ENCODE measurements at places on chromosomes 4 and X. TPM values are rescaled to one million over a fixed set of nuclear protein-coding genes. Genes with fewer than 3 reads are reported as not detected.

Gene NOCT
- 5.9 TPM for total RNA-seq

GRCh38 chr4:73684097-73684496 is 56.3 kb upstream of the CXCL8 start:
- DNase-seq: no peak
- H3K27me3 ChIP-seq: peaks cover 3% of the 10 kb centered on the region
- no peak overlapping the region for H3K27ac ChIP-seq
- H3K36me3 ChIP-seq: peaks cover 3% of the 10 kb centered on the region

DNA sequence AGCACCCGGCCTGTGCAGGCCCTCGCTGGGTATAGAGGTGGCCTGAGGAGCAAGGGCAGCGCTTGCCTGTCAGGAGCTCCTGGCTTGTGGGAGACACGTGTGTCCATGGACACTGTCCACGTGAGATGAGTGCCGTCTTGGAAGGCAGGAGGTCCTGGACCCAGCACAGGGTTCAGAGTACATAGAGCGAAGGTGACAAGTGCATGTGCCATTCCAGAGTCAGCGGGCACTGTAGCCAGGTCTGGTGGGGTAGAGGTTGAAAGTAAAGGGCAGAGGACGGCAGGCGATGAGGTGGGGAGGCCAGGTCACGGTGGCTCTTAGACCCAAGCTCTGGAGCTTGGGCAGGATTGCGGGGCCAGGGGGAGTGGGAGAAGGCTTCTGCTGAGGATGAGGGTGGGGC is 28.4 kb upstream of the TADA2B start:
- H3K4me3 ChIP-seq: no peak overlapping the region
- H3K36me3 ChIP-seq: peaks cover 34% of the 10 kb centered on the region
- H3K27me3 ChIP-seq: no peaks in the 10 kb centered on the region
- H3K4me1 ChIP-seq: peaks cover 15% of the 10 kb centered on the region
- DNase-seq: no peak
- H3K27ac ChIP-seq: peak overlapping the region; percentile 17

DNA sequence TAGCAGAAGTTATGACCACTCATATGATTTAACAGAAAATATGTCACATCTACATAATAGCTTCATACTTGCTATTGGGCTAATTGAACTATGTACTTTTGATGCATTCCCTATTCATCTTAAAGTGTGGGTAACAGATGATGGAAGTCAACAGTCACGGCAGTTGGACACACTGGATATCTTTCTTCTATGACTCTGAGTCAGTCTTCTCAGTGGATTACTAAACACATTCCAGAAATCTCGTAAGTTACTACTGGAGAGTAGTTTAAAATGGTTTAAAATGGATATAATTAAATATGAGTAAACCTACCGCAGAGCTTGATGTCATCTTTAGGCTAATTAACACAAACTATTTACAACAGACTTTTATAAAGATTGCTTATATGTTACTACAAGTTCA is 30.1 kb upstream of the CFAP299 start:
- no peaks in the 10 kb centered on the region for H3K36me3 ChIP-seq
- H3K27me3 ChIP-seq: peaks cover 12% of the 10 kb centered on the region
- H3K27ac ChIP-seq: no peak overlapping the region
- no peak overlapping the region for H3K4me3 ChIP-seq
- no peaks in the 10 kb centered on the region for H3K4me1 ChIP-seq
